ENCODE measurements at places on chromosomes 7 and 10.

GRCh38 chr10:98778277-98778759 is 331.6 kb upstream of the HPS1 start:
- no peak for DNase-seq

- DNase-seq = no peak
These were observed 25.6 kb downstream of the KCNH2 start for GRCh38 chr7:150952331-150953050.

DNA sequence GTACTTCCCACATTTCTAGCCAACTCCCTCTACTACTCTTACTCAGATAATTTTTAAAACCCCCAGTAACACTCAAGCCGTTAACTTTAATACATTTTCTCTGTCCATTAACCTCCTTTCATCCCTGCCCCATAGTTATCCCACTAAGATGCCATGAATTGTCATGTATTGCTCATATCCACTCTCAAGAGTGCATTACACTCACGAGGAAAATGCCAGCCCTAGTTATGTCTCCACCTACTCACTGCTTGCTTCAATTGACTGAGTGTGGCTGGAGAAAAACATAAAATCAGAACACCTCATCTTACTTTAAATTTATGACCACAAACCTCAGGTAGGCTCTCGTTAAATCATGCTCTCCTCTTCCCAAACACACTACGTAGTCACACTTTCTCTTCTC is 324.1 kb upstream of the NPSR1 start:
- DNase-seq = no peak

DNA sequence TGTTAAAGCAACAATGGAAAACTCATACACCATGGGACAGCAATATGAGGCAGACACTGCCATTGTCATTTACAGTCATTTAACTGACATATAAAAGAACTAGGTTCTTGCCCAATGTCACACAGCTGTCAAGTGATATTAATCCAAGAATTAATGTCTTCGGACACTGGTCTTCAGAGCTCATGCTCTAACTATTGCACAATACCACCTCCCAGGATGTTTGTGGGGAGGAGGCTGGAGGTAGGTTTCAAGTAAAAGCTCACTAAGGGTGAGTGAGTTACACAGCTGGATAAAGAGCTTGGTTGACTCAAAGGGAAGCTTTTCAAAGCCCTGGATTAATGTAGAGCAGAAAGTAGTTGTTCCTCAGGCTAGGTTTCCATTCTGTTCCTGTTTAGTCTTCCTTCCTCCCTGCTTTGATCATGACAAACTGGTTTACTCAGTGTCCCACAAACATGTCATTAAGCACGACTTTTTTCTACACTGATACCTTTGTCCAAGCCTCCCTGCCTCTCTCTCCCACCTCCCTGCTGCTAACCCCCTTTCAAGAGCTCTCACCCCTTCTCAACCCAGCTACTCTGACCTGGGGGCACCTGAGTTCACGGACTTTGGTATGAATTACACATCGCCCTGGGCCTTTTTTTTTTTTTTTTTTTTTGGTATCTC is 987 bp upstream of the EXOC6 start:
- DNase-seq = no peak

Data from esophagus squamous epithelium (tissue), 5 donors.